ENCODE measurements at places on chromosomes 12 and 14.
A peak's percentile ranks its signal among the peaks of the same experiment; 100 is the strongest.

- no peak for DNase-seq
Measured at GRCh38 chr14:35159742-35160409, 37.5 kb downstream of the PRORP start.

GRCh38 chr12:97306147-97306546 is 156.5 kb upstream of the RMST start:
- DNase-seq = no peak

DNA sequence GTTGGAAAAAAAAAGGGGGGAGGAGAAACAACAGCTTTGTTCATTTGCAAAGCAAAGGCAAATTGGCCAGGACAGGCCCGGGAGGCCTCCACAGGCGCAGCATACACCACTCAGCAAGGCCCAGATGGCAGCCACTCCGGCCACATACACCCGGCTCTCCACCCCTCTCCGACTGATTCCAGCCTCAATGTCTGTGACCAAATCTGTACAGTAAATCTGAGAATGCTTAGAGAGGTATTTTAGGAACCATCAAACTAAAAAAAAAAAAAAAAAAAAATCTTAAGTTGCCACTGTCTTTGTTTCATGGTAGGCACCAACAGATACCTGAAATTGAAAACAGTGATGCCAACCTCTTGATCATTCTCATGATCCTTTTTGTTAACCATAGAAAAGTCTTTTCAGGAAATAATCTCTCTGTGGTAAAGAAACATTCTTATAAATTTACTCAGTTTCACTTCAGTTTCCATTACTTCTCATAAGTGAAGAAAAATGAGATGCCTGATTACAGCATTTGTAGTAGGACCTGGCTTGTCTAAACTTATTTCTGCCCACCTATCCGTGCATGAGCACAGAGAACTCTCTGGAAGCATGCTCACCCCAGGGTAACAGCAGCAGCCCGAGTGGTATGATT is 20.2 kb downstream of the VPS37B start:
- DNase-seq = peak; percentile 23

DNA sequence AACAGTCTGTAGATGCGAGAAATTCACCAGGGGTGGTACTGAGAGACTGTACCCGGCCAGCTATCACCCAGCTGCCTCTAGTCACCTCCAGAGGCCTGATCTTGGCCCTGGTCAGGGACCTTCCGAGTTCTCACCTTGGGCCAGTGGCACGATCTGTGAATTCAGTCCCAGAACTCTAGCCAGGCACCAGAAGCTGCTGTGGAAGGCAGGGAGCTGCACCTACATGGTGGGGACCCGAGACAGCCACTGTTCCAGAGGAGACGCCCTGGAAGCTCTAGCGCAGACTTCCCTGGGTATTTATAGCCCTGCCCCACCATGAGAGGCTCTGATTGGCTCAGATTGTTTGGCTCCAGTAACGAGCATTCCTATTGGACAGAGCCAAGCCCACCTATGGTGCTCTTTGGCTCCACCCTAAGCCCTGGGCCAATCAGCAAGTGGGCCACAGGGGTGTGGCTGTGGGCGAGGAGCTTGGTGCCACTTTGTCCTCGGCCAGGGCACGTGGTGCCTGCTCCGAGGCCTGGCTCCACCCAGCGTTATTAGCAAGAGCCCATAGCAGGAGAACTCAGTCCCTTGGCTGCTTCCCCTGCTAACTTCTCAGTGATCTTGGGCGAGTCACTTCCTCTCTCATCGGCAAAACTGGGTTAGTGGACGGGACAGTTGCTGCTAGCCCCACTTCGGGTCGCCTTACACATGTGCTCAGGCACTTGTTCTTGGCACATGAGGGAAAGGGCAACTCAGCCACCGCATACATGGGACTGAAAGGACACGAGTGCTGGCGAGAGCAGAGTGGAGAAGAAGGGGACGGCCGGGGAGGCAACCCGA is 89.0 kb upstream of the BCL11B start:
- no peak for DNase-seq

GRCh38 chr12:20421421-20421820 is 53.1 kb downstream of the PDE3A start:
- no peak for DNase-seq

DNA sequence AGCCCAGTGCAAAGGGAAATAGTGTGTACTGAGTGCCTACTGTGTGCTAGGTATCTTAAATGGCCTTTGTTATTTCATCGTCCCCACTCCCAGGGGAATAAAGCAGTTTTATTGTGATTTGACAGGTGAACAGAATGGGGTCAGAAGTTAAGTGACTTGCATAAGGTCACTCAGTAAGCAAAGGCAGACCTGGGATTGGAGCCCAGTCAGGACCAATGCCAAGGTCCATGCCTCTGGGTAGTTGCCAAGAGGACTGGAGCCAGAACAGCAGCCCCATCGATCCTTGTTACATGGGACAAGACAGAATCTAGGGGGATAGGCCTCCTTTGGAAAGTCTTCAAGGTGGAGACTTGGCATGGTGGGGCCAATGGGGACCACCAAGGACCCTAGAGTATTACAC is 227.4 kb upstream of the PWP1 start:
- DNase-seq = no peak

- no peak for DNase-seq
Measured at GRCh38 chr12:51898937-51899336, 8.4 kb upstream of the ACVRL1 start.

- DNase-seq = no peak
Measured at GRCh38 chr14:84591827-84592445, 938.0 kb upstream of the FLRT2 start.

DNA sequence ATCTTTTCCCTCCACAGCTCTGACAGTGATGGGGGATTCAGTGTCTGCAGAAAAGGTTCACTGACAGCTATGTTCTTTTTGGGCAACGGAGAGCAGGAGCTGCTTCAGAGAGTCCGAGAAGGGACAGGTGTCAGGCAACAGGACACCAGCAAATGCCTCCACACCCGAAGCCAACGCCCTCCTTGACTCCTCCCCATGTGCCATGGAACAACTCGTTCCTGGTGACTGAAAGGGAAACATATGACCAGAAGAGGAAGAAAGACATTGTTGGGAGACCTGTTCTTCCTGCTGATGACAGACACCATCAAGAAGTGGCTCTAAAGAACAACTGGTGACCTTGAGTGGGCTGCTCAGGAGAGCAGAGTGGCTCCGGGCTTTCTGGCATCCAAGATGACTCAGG is 172.3 kb upstream of the NOS1 start:
- DNase-seq = no peak

- DNase-seq = no peak
Measured at GRCh38 chr12:59084511-59085375, 164.4 kb upstream of the LRIG3 start.

- DNase-seq = no peak
Measured at GRCh38 chr12:81866081-81866480, 106.9 kb upstream of the PPFIA2 start.

GRCh38 chr14:86035882-86036281 is 505.9 kb downstream of the FLRT2 start:
- DNase-seq = peak; percentile 20

DNA sequence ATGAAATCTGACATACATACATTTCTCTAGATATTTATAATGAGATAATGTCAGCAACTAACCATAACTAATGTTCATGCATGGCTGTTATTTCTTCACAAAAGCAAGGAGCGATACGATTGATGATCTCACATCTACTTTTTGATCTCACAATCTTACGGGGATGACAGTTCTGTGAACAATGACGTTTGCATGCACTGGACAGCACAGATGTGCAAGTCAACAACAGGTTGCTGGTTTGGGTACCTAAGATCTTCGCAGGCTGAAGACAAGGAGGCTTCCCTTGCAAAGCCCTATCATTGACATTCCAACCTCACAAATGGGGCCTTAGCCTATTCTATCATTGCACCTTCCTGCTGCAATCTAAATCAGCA is 53.6 kb downstream of the C12orf42 start:
- no peak for DNase-seq

DNA sequence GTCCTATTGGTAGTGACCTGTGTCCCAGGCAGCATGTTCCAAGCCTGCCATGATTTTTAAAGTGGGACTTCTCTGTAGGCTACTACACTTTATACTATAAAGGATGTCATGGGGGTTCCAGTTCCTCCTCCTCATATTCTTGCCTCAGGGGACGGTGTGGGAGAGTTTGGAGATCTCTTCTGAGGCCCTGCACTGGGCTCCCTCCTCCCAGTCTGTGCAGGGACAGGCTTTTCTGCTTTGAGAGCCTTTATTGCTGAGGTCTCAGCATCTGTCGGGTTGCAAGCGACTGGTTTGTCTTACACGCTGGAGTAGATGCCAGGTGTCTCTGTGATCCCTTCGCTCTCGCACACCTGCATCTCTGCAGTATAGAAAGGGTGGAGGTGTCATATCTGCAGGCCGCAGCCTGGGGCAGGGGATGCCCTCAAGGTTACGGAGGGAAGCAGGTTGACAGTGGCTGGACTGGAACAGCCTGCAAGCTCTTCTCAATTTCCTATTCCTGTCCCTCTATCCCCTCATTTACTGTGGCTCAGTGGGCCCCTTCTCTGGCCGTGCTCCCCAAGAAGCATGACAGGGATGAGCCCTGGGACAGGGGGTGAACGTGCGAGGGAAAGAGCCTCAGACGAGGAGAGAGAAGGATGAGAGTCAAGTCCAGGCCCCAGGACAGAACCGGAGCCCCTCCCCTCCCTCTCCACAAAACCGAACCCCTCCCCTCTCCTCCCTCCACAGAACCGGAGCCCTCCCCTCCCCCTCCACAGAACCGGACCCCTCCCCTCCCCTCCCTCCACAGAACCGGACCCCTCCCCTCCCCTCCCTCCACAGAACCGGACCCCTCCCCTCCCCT is 51.3 kb downstream of the SLC6A12 start:
- DNase-seq = no peak

DNA sequence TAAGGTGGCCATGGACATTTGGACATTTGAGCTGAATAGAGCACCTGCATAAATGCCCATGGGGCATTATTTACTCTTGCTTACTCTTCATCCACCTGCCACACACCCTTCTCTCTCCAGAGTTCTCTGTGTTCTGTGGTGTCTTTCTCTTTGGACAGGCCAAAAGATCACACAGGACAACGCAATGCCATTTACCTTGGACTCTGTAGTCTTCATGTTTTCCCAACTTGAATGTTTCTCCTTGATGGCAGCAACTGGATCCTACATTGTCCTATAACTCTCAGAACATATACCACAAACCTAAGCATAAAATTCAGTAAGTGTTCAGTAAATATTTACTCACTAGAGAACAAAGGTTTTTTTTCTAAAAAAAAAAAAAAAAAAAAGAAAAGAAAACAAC is 41.7 kb upstream of the PTHLH start:
- no peak for DNase-seq

GRCh38 chr12:65608319-65608916 is 215.9 kb upstream of the HMGA2 start:
- no peak for DNase-seq

DNA sequence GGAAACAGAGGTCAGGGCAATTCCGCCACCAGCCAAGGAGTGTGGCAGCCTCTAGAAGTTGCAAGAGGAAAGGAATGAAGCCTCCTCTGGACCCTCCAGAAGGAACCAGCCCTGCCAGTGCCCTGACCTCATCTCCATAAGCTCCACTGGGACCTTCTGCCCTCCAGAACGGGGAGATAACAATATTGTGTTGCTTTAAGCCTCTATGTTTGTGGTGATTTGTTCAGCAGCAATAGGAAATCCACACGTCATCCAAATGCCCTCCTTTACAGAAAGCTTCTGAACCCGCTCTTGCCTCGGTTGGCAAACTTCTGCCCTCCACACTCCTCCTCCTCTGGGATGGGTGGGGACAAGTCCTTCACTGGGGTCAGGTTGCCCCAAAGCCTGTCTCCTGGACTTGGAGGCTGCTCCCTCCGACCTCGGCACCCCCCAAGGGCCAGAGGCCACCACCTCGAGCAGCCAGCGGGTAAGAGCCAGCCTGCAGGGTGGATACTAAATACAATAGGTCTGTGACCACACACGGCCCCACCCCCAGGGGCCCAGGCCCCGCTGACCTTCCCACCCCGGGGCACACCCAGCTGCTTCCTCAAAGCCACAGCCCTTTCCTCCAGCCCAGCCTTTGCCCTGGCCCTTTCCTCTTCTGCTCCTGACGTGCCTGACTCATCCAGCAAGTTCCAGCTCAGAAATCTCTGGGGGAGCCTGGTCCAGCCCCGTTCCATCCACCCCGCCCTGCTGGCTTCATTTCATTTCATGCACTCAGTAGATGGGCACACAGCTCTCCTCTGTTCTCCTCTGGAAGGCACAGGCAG is 58.7 kb upstream of the NCOR2 start:
- no peak for DNase-seq

DNA sequence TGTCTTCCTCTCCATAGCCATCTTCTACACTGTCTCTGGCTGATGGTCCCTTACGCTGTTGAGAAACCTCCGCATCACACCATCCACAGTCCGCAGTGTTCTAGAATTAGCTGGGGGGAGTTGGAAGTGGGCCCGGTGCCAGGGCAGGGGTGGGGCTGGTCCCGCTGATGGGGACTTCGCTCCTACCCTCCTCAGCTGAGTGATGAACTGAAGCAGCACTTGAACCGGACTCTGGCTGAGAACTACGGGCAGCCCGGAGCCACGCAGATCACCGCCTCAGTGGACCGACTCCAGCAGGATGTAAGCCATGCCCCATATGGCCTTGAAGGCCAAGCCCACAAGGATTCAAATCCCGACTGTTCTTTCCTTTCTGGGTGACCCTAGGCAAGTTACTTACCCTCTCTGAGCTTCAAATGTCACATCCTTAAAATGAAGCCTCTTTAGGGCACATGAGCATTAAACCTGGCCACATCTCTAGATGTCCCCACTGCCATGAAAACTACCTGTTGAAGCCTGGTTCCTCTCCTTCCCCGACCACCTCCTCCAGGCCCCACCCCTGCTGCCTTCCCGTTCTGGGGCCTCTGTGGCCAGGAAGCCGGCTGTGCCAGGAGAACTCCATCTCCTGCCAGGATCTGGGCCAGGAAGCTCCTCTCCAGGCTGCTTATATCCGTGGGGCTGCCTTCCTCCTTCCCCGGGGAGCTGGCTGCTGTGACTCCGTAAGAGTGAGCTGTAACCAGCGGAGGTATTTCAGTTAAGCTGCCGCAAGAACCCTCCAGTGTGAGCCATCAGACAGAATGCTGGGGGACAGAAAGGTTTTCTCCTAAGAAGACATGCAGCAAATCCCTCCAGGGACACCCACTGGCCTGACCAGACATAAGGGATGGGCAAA is 53.1 kb downstream of the TSPAN11 start:
- DNase-seq = no peak

DNA sequence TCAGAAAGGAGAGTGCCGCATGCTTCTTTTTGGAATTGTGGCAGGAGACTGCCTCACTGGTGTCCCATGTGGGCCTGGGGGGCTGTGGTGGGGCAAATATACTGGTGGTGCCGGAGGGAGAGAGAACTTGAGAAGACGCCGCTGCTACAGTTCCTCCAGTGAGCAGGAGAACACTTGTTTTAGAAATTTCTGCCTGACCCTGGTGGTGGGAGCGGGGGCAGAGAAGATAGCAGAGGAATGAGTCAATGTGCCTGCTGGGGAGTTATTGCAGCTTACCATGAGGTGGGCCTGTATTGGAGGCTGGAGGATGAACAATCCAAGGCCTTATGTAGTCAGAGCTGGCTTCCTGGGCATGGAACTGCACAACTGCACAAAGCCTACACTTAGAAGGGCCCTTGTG is 211.8 kb downstream of the SNAPC1 start:
- no peak for DNase-seq
